ENCODE measurements at places on chromosomes 4 and X. TPM values are rescaled to one million over a fixed set of nuclear protein-coding genes. Genes with fewer than 3 reads are reported as not detected.

Gene CYTL1
- total RNA-seq, result 5.0 TPM

Gene RNF212
- total RNA-seq, result 0.52 TPM

Gene RBMXL3
- total RNA-seq, result not detected

Gene ODAM
- not detected for total RNA-seq

Gene GPRASP1
- total RNA-seq, result 2.5 TPM

Gene CABS1
- total RNA-seq, result not detected

Gene NOX1
- not detected for total RNA-seq

Gene BTK
- not detected for total RNA-seq

Gene HCCS
- 28.1 TPM for total RNA-seq

Gene CHRNA9
- not detected for total RNA-seq

Gene CYSLTR1
- not detected for total RNA-seq

Gene FDCSP
- not detected for total RNA-seq

Gene POF1B
- 3.1 TPM for total RNA-seq

Gene RHOXF2B
- not detected for total RNA-seq

Gene MTNR1A
- total RNA-seq, result not detected

Gene DAPP1
- total RNA-seq, result 3.4 TPM

Gene AMBN
- total RNA-seq, result not detected

Gene CXCL10
- total RNA-seq, result 0.35 TPM

Gene IQCM
- total RNA-seq, result not detected

Gene CEP135
- total RNA-seq, result 5.4 TPM

Gene RASL11B
- total RNA-seq, result 21.2 TPM
